Upper lobe of left lung (tissue), 6 donors: ENCODE measurements at places on chromosomes 5 and 9.
A peak's percentile ranks its signal among the peaks of the same experiment; 100 is the strongest.

DNA sequence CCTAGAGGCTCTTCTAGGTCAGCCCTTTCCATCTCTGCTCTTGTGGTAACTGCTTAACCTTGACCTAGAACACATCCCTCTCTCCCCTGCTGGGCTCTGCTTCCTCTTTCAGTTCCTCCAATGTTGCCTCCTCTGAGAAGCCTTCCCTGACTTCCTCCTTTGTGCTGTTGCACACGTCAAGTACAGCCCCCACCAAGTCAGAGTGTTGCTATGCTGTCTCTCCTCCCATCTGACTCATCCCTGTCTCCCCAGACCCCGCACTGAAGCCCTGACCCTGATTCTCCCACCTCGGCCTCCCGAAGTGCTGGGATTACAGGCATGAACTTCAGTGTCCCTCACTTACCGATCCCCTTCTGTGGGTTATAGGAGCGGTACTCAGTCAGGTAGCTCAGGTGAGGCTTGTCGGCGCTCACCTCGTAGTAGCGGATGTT lies 10.4 kb upstream of the TRIM14 start:
- DNase-seq: peak; percentile 75

- DNase-seq: no peak
Observed at GRCh38 chr5:14526493-14526892, 55.1 kb upstream of the OTULINL start.

- DNase-seq: peak; percentile 46
Observed at GRCh38 chr5:1204693-1205242, 3.4 kb downstream of the SLC6A19 start.

DNA sequence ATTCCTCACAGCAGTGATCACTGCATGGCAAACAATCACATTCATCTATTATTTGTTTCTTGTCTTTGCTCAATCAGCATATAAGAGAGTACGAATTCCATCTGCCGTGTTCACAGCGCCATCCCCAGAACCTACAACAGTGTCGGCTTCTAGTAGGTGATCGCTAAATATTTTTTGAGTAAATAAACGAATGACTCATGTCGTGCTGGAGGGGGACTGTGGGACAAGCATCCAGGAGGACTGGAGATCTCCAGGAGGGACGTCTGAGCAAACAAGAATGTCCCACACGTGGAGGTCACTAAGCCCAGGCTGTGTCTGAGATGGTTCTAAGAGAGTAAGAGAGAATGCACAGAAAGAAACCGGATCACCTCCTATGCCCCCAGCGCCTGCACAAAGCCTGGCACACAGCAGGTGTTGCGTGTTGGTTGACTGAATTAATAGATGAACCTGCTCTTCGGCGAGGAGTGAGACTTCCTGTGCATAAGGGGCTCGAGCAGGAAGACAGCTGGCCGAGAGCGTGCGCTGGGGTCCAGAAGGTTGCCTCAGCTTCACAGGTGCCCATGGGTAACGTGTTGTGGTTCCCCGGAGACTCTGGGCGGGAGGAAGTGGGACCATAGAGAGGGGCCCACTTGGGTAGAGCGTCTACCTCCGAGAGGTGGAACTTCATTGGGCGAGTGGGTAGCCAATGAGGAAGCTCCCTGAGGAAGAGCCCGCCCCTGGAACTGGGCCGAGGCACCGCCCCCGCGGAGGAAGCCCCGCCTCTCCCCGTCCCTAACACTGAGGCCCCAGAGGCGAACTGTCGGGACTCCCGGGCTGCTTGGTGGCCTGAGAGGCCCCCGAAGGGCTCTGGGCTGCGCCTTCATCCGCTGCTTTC lies 193.0 kb downstream of the MELK start:
- DNase-seq: peak; percentile 77

DNA sequence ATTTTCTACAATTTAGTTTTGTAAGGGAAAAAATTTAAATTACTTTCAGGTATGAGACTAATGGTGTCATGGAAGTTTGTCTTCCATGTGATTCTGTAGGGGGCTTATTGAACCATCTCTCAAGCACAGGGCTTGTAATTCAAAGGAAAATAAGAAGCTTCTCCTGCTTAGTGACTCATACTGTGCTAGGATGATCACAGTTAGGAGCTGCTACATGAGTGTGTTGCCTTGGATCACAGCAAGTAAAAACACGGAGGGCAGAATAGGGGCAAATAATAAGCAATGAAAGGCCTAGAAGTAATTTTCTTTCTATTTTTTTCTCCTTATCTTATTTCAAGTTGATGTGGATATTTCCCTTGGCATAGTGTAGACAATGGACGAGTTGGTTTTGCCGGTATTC lies 28.9 kb downstream of the TMEM167A start:
- no peak for DNase-seq

DNA sequence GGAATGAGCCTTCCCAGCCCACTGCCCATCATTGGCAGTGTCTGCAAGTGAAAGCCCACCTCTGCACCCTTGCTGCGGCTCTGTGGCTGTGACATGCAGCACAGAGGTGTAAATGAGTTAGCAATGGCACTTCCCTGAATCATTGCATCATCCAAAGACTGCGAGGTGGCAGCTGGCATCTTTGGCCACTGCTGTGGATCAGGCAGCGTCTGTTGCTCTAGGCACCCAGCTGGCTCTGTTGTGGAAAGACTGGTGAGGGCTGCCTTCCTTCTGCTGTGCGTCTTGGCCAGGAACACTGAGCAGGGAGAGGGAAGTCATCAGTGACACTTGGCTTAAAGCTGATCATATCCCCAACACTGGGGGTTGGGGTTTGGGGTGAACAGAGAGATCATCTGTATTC lies 64.5 kb downstream of the MFAP3 start:
- DNase-seq: no peak

DNA sequence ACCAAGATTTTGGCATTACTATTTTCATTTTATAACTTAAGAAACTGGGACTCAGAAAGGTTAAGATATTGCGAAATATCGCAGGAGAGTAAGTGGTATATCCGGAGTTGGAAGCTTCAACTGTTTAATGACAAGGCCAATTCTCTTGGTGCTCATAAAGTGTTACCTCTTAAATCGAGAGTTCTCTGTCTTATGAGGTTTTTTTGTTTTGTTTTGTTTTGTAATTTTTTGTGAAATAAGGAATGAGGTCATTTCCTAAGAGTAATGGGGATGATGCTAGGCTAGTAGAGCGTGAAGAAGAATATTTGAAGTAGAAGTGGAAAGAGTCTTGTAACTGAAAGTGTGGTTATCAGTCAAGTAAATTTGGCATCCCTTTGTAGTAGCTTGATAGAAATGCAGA lies 183.2 kb upstream of the DAB2 start:
- no peak for DNase-seq

GRCh38 chr9:77019926-77020412 lies 514 bp downstream of the FOXB2 start:
- DNase-seq: peak; percentile 81
